ENCODE measurements at places on chromosomes 1 and 21.

GRCh38 chr1:212355230-212355969, 59.3 kb downstream of the PACC1 start:
- DNase-seq, result peak; percentile 39

DNA sequence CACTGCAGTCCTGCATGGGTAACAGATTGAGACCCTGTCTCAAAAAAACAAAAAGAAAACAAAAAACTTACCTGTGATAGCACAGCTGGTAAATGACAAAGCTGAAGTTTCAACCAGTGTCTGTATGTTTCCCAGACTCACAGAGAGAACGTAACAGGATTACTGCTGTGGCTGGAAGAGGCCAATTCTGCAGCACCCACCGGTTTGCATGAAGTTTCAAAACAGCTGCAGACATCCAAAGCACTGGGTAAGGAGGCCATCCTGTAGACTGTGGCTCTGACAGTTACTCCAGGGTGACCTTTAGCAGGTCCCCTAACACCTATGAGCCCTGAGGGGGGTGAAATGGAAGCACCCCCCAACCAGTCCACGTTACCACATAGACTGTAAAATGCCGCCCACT, 7.5 kb downstream of the ID3 start:
- no peak for DNase-seq

GRCh38 chr21:37392441-37392840, 25.9 kb downstream of the DYRK1A start:
- DNase-seq, result no peak

DNA sequence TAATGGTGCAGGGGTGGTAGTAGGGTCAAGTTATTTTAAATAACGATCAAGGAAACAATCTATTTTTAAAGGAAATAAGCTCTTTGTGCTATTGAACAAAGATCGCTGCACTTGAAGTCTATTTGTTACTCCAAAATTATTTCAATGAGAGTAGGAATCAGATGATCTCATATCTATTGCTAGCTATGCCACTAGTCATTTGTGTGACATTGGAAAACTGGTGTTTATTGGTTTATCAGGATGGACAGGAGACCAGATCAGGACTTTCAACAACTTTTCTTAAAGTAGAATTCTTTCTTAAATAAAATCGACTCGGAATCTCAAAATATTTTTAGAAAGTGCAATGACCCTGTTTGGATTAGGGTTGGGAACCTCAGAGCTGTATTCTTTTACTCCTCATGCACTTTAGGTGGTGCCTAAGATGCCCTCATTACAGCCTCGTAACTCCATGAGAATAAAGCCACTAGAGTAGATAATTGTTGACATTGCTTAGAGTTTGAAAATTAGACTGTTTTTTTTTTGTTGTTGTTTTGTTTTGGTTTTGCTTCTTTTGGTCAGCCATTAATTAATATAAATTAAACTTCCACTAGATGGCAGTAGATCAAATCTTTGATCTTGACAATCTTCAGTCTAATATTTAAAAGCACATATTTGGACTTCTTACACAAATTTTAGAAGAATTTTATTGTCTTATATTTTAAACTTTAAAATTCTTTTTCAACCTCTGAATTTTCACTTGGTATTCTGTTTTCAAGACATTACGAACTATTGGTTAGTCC, 352.4 kb downstream of the USP25 start:
- peak; percentile 72 for DNase-seq

DNA sequence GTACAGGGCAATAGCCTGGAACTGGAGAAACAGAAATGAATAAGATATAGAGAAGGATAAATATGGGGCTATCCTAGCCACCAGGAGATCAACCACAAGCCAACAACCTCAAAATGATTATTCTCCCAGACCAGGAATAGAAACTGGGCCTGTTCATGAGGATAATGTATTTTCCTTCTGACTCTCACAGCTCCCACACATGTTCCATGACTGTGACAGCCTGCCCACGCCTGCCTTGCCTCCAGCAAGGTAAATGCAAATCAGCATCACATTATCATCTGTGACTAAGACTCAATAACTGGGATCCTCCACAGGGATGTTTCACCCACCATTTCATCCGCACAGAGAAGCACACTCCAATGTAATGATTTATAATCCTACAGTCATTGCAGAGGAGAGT, 3.3 kb downstream of the ENSA start:
- DNase-seq, result no peak

DNA sequence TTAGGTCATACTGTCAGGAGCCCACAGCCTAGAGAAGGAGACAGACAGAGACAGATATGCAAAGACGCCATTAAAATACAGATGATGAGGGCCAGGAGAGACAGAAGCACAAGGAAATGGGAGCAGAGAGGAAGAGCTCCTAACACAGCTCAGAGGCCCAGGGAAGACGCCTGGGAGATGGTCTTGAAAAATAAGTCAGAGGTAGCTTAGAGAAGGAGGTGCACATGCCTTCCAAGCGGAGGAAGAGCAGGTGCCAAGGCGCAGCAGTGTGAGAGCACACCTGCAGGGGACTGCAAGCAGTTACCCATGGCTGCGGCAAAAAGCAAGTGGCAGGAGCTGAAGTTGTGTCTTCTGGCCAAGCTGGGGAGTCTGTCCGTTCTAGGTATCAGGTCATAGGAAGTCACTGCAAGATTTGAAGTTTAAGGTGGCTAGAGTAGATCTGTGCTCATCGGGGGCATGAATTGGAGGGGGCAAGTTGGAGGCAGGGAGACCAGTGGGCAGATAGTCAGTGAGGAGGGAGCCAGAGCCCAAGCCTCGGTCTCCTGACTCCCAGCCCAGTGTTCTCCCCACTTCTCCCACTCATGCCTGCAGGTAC, 1.3 kb upstream of the TRABD2B start:
- DNase-seq, result no peak

DNA sequence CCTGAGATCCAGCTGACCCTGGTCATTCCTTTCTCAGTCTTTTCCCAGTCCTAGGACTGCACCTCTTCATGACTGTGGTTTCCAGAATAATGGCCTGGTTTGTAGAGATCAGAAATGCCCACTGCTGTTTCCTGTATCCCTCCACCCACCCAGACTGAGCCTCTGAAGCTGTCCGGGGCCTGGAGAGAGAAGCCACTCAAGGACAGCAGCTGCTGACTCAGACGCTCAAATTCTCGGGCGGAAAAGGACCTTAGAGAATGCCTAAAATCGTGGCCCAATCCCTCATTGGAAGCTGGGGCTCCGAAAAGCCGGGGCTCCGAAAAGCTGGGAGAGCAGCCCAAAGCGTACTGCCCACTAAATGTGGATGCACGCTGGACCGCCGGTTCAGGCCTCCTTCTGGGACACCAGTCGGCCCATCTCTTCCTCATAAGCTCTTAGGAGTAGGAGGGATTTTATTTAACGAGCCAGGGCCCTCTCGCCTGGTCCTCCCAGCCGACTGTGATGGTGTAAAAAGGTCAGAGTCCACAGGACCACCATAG, 7.8 kb upstream of the GPR61 start:
- no peak for DNase-seq

DNA sequence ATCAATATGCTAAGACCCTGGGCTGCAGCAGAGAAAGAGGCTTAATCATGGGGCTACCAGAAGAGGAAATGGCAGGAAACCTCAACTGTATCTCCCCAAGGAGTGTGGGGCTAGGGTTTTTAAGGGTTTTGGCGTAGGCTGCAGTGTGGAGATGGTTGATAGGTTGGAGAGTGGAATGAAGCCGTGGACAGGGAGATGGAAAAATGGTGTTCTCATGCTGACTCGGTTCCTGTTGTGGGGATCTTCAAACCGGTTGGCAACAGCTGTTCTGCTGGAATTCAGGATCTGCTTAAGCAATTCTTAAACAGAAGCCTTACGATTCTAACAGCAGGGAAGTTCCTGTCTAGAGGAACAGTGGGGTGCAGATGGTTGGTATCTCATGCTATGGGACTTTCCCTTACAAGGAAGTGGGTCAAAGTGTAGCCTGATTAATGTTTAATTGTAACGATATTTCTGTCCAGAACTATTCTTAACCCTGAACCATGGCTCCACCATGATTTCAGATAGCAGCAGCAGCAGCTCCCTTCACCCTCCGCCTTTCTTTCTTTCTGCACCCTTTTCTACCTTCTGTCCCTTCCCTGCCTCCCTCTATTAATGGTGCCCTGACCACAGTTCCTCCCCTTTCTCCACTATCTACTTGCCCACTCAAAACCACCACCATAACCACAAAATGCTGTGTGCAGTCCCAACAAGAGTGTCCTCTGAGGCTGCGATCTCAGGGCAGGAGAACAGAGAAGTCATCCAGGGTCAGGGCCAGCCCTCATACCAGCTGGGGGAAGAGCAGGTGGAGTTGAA, 30.8 kb downstream of the RSPH1 start:
- DNase-seq, result no peak

- peak; percentile 84 for DNase-seq
These were observed 352 bp downstream of the KCNK1 start for GRCh38 chr1:233614173-233614742.

DNA sequence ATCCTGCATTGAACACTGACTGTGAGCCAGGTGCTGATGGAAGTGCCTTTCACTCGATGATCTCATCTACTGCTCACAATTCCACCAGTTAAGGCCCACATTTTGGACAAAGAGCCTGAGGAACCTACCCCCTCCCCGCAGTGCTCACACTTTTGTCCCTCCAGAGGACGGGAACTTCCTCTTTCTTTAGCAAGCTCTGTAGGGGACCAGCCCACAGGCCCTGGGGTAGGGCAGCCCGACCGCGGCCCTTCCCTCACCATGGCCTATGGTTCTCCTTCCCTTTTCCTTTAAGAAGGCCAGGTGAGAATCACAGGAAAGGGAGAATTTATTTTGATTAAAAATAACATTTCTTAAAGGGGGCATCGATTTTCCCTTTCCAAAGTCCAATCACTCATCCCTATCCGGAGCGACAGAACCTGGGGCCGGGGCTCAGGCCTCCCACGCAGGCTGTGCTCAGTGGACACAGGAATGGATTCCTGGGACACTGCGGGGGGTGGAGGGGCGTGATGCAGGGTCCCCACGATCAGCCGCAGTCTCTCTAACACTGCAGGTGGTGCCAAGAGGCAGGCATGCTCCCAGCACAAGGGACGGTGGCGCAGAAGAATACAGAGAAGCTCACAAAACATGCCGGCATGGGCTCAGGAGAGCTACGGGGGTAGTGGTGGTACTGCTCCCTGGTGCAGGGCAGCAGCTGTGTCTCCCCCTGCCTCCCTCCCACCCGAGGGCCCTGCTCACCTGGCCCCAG, 8.9 kb upstream of the KCNE1 start:
- DNase-seq, result no peak

DNA sequence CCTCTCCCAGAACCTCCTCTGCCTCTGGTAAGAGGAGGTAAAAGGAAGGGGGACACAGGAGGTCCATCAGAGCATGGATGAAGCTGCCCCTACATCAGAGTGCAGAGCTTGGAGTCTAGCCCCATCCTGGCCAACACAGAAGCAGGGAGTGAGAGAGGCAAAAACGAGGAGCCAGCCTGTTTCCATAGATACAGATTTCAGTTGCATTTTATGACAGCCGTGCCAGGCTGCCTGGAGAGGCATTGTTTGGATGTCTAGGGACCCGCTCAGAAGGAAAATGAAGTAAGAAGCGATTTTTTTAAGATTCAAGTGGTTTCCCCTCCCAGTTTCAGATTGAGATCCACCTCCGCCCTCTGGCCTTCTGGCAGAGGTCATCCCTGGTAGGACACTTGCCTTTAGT, 11.5 kb upstream of the GJA8 start:
- DNase-seq, result no peak

DNA sequence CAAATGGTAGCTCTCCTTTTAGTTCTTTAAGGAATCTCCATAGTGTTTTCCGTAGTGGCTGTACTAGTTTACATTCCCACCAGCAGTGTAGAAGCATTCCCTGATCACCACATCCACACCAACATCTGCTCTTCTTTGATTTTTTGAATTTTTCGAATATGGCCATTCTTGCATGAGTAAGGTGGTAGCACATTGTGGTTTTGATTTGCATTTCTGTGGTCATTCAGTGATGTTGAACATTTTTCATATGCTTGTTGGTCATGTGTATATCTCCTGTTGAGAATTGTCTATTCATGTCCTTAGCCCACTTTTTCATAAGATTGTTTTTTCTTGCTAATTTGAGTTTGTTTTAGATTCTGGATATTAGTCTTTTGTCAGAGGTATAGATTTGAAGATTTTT, 84.6 kb upstream of the B3GALT2 start:
- DNase-seq, result peak; percentile 52

DNA sequence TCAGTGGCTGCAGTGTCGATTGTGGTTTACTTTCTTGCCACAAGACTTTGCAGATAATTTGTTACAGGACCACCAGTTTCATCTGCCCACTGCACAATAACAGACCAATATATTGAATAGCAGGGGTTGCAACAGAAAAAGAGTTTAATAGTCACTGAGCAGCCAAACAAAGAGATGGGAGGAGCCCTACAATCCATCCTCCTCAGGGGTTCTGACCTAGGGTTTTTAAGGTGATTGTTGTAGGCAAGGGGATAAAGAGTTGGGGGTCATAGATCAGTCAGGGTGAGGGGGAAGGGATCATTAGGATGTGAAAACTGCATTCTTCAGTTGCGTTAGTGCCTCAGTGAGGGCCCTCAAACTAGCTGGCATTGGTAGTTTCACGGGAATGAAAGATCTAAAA, 110.7 kb upstream of the OLFM3 start:
- DNase-seq, result no peak

DNA sequence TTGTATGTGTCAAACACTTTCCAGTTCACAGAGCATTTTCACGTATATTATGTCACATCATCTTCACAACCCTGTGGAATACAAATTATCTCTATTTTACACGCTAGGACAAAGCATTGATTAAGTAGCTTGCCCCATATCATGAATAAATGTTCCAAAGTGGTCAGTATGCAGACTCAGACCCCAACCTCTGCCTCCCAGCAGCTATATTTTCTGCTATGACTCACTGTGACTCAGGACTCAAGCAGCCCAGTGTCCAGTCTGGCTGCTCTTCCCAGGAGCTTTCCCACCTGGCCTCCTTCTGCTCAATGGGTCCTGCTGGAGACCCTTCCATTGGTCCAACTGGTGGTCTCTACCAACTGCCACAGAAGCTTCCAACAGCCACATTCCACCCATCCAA, 56.0 kb upstream of the RAP1A start:
- peak; percentile 87 for DNase-seq

DNA sequence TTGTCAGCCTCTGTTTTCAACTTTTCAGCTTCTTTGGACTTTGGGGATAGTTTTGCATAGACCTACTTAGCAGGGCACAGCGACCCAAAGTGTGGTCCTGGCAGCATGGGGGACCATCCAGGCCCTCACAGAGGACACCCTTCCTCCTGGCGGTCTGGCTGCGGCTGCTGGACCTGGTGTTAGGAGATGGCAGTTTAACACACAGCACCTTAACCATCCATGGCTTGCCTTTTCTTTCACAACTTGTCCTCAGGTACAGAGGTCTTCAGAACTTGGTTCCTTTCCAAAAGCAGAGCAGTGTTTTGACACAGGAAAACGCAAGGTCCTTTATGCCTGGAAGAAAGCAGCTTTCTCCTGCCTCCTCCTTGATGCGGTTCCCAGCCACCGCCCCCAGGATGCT, 68.1 kb downstream of the RHOU start:
- DNase-seq, result no peak

DNA sequence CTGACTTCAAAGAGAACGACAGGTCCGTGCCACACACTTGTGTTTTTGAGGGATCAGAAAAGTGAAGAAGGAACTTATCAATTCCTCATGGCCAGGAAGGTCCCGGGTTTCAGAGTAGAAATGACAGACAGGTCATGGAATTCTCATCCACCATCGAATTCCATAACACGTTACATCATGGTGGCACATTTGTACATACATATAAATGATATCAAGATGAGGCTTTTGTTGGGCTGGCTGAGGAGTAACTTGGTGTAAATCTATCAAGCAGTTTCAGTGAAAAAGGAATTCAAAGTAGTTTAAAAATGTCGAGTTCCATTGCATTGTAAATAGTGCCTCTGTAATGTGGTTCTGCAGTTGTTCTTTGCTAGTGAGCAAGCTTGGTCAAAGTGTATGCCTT, 22.9 kb upstream of the GNPAT start:
- DNase-seq, result no peak

- peak; percentile 77 for DNase-seq
These were observed 38.1 kb downstream of the MRAP start for GRCh38 chr21:32336711-32337110.
